ENCODE measurements at places on chromosomes 4 and X.
A peak's percentile ranks its signal among the peaks of the same experiment; 100 is the strongest.

- no peak for DNase-seq
These were observed 93.6 kb downstream of the IRF2 start for GRCh38 chr4:184380707-184381106.

DNA sequence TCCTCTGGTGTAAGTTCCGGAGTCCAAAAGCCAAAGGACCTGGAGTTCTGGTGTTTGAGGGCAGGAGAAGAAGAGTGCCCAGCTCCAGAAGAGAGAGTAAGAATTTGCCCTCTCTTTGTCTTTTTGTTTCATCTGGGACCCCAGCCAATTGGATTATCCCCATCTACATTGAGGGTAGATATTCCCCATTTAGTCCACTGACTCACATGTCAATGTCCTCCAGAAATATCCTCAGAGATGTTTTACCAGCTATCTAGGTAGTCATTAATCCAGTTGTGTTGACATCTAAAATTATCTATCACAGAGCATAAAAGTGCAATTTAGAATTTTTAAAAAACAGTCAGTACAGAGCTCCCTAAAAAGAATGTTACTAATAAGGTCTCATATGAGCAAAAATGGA lies 132.9 kb upstream of the TMEM47 start:
- no peak for DNase-seq

DNA sequence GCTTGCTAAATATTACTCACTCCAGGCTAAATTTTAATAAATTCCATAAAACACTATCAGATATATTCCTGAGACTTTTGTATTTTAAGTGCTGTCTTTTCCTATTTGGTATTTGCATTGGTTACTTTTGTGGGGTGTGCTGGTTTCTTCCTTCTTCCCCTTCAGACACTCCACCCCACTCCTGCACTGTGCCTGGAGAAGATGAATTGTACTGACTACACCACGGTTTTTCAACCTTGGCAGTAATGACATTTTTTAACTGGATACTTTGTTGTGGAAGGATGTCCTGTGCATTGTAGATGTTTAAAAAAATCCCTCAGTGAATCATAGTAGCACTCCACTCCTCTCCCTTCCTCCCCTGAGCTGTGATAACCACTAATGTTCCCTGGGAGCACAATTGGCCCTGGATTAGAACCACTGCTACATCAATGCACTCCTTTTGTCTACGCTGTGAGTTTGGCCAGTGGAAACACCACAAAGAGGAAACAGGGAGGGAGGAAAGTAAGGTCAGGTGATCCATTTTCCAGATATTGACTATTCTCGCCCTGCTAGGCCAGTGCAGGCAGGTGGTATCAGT lies 36.3 kb downstream of the SNCA start:
- DNase-seq, result no peak

- DNase-seq, result no peak
These were observed 647.3 kb upstream of the DIPK2B start for GRCh38 chrX:45847961-45848360.

- DNase-seq, result no peak
These were observed 411.9 kb downstream of the TRIML1 start for GRCh38 chr4:188551156-188551555.

DNA sequence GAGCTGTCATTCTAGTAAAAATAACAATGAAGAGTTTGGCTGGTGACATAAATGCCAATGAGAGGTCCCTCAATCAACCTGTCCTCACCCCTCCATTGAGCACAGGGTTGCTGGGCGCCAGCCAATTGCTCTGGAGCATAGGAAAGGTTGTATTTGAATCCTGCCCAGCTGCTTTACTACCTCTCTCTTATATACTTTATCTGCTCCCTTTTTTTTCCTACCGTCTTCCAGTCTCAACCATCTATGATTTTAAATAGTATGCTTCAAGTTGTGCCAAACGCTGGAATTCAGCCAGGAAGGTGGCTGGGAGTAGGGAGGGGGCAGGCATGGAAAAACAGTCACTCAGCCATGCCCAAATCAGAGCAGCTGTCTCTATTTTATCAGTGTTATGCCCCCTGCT lies 153.8 kb downstream of the NR3C2 start:
- DNase-seq, result no peak

- no peak for DNase-seq
These were observed 101.8 kb upstream of the VCX2 start for GRCh38 chrX:8272821-8273220.

DNA sequence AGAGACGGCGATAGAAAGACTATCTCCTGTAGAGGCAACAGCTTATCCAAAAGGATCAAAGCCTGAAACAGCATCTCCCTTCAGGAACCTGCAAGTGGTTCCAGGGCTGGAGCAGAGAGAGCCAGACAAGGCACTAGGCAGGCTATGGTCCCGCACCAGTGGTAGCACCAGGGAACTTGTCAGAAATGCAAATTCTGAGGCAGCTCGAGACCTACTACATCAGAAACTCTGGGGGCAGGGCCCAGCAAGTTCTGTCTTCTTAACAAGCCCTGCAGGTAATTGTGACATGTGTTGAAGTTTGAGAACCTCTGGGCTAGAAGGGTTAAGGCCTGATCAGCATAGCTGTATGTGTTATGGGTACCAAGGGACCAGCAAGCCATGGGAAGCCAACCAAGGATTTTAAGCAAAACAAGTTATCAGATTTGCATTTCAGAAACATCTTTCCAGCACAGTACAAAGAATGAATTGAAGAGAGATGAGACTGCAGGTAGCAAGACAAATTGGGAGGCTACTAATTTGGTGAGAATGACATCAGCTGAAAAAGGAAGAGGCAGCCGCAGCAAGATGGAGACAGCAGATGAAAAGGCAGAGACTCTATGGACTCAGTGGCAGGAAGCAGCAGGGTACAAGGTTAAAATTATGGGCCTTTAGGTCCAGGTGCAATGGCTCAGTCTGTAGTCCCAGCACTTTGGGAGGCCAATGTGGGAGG lies 139.7 kb downstream of the TSPAN5 start:
- no peak for DNase-seq

DNA sequence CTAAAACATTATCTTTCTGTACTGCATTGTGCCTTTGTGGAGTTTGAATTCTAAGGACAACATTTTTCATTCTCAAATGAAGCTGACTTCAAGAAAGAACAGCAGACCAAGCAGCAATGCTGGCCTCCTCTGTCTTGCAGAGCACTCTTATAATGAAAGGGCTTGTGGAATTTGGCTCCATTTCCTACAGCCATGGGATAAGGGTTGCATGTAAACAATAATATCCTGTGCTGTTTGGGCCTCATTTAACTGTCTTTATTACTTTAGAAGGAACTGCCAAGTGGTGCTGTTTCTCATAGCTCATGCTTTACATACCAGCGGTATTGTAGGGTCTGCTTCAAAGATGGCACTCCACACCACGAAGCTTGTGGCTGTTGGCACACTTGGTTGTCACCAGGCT lies 111.4 kb upstream of the EOLA2 start:
- DNase-seq, result no peak

DNA sequence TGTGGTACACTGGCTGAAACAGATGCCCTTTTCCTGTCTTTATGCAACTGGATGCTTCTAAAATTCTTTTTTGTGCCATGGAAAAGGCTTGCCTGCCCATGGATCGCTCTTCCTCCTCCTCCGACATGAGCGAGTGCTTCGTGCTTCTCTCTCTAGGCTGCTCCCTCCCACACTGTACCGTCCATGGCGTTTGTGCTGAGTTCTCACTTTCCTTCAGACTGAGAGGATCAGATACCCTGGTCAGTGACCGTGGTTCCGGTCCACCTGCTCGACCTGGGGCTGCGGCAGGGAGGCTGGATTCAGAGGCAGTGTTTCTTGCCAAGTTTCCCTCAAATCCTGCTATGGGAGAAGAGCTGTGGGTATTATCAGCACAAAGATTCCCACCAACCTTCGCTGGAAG lies 10.2 kb upstream of the CLDN24 start:
- DNase-seq, result no peak

DNA sequence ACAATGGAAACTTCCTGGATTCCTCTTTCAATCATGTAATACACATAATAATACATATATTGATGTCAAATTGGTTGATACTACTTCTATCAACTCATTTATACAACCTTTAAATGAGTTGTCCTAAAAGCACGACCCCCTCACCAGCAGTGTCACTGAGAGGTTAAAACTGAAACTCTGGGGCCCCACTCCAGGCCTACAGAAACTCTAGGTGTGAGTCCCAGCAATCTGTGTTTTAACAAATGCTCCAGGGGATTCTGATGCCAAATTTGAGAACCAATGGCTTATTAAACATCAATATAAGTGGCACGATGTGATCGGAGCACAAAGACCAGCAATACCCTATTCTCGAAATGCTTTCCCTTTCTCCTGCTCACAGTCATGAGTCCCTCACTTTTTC lies 47.9 kb downstream of the ATP8A1 start:
- no peak for DNase-seq

DNA sequence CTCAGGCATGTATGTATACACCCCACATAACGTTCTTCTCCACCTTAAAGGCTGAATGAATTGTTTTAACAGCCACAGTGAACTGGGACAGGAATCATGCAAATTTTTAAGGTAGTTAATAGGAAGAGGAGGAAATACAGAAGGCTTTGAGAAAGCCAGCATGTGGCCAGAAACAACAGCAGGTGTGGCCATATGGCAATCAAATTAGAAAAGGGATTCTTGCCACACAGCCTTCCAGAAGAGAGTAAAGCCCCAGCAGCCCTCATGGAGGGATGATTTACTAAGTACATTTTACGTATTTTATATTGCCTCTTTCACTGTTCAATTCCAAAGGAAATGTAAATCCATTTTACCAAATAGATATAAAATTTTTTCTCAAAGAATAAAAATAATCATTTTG lies 792.2 kb downstream of the ADGRL3 start:
- DNase-seq, result no peak

DNA sequence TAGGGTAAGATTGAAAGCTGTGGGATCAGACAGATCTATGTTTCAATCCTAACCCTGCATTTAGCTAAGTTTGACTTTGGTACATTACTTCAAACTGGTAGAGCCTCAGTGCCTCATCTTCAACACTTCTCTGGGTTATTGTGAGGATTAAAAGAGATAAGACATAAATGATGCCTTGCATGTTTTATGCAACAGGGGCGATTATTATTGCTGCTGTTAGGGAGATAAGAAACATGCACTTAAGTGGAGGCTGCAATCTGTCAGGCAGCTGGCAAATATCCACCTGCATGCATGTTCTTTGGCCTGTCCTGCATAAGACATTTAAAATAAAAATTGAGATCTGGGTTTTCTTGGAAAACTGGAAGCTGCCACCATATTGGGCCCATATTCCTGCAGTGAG lies 24.6 kb downstream of the UNC5C start:
- no peak for DNase-seq

- no peak for DNase-seq
These were observed 795.7 kb downstream of the ADGRL3 start for GRCh38 chr4:61995717-61996340.

- DNase-seq, result peak; percentile 76
These were observed 55.0 kb upstream of the PAK3 start for GRCh38 chrX:111041018-111041462.

DNA sequence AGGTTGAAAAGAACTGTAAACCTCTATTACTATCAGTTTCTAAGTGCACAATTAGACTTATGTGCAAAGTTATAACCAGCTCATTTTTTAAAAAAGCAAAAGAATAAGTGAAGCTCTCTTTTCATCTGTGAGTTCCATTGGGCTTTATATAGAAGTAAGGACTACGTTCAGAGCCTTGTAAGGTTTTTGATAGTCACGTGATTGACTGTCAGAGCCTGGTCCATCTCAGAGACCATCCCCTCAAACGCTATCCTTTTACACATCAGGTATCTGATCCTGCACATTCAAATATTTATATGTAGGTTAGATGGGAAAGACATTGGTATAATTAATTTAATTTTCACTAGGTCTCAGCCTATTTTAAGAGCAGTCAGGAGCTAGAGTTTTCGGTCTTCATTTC lies 279.3 kb downstream of the INPP4B start:
- DNase-seq, result no peak

GRCh38 chr4:37475087-37475486 lies 211.1 kb downstream of the RELL1 start:
- DNase-seq, result no peak

DNA sequence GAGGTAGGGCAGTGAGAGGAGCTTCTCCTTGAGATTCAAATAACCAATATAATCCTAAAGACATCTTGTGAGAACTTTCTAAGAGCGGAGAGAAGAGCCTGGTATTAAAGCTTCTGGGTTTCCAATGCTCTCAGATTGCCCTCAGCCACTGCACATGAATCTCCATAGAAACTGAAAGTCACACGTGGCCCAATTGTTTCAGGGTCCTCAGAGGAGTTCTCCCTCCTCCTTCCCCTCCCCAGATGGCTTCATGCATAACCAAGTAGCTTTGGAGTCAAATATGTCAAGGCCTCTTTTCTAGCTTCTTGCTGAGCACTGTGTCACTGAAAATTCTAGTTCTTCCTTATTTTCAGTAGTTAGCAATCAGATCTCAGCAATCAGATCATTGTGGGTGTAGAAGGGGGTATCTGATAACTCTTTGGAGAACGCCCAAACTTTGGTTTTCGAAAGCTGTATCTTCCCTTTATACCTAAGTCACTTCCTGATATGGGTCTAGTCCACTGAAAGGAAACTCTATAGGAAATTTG lies 2.2 kb downstream of the BTK start:
- DNase-seq, result peak; percentile 47

GRCh38 chr4:84126061-84126787 lies 372.9 kb downstream of the NKX6-1 start:
- no peak for DNase-seq

DNA sequence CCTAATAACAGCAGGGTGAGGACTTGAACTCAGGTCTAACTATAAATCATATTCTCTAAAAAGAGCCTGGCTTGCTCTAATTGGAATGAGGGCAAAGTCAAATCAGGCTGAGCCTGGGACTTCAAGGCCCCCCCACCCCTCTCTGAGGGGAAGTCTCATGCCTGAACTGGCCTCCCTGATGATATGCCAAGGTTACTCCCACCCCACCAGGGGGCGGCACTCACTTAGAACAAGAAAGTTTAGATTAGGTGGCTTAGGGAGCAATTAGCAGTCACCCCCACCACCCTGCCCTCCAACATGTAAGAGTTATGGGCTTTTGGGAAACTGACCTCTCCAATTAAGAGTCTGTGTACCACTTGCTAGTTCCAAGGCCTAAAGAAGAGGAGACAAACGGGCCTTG lies 2.7 kb downstream of the FOXO4 start:
- peak; percentile 88 for DNase-seq

GRCh38 chr4:2462218-2462991 lies 6.5 kb upstream of the RNF4 start:
- DNase-seq, result peak; percentile 78

All from common myeloid progenitor, CD34-positive (primary cell).